ENCODE measurements at places on chromosomes 6 and 20. TPM values are rescaled to one million over a fixed set of nuclear protein-coding genes. Genes with fewer than 3 reads are reported as not detected.

Gene HSPA1L
- 3.7 TPM for total RNA-seq

Gene TRIM40
- total RNA-seq, result not detected

Gene SIRPB2
- total RNA-seq, result not detected

Gene C20orf141
- not detected for total RNA-seq

Gene SAMD3
- 57.6 TPM for total RNA-seq

Gene IL17F
- total RNA-seq, result 1.5 TPM

Gene MCCD1
- total RNA-seq, result not detected

Gene TUBB2B
- not detected for total RNA-seq

Gene PI16
- total RNA-seq, result 4.6 TPM

Gene FAM83C
- total RNA-seq, result not detected

Gene SNAP91
- not detected for total RNA-seq

Gene SMIM26
- 49.3 TPM for total RNA-seq

Gene ADGRF4
- not detected for total RNA-seq

Gene ARFGEF2
- 29.4 TPM for total RNA-seq

Gene KCNK5
- total RNA-seq, result 12.0 TPM

Gene PLEKHG1
- total RNA-seq, result 1.2 TPM

Gene FAM217A
- total RNA-seq, result not detected

Gene ABHD12
- total RNA-seq, result 32.9 TPM

Gene DPPA5
- total RNA-seq, result not detected

Gene LRP11
- total RNA-seq, result 2.9 TPM

Gene C6orf132
- total RNA-seq, result 0.07 TPM

Gene PAX1
- not detected for total RNA-seq

Gene FRK
- total RNA-seq, result 0.02 TPM

Gene PPIL6
- 0.29 TPM for total RNA-seq

Gene PROKR2
- not detected for total RNA-seq

Gene SLC26A8
- not detected for total RNA-seq

Gene PNPLA1
- not detected for total RNA-seq

Gene DEFB124
- total RNA-seq, result not detected

Gene EPHA7
- total RNA-seq, result not detected

Gene MANEA
- total RNA-seq, result 23.0 TPM

Gene GNL1
- 49.4 TPM for total RNA-seq

Measured in T-helper 1 cell treated with Interleukin-12 subunit alpha and Interleukin-12 subunit beta and Interleukin-4 antibody, amounts not matched to agents 30 ng/mL and 1 ng/mL, for 36 hours (primary cell).